MG63 (cell line): ENCODE measurements at places on chromosomes 5 and 9.

- no peak for DNase-seq
These were observed 24.2 kb upstream of the ZNF618 start for GRCh38 chr9:113851873-113852272.

DNA sequence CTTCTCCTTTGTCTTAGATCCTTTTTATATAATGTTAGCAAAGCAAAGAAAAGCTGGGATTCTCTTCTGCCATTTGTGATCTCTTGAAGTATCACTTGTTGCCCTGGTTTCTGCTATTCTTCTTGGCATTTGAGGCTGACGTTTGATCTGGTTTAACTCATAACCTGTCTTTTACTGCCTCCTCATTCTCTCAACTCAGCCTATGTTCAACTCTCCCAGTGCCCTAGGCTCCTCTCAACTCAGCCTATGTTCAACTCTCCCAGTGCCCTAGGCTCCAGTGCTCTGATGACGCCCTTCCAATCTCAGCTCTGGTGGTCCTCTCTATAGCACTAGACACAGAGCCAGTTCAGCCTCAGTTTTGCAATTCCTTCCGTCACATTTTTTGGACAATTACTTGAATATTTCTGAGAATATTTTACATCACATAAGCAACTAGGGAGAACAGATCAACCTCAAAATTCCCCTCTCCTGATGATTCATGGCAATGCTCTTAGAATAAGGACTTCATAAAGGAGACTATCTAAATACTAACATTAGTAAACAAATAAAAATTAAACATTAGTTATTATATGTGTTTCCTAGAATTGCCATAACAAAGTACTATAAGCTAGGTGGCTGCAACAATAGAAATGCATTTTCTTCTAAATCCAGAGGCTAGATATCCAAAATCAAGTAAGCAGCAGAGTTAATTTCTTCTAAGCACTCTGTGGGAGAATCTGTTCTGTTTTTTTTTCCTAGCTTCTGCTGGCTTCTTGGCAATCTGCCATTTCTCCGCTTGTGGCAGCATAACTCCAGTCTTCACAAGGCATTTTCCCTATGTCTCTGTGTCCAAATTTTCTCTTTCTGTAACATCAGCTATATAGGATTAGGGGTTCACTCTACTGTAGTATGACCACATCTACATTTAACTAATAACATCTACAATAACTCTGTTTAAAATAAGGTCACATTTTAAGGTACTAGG is 662.1 kb upstream of the FTMT start:
- no peak for DNase-seq

- peak; percentile 49 for DNase-seq
These were observed 190.6 kb downstream of the MAT2B start for GRCh38 chr5:163695830-163696578.

DNA sequence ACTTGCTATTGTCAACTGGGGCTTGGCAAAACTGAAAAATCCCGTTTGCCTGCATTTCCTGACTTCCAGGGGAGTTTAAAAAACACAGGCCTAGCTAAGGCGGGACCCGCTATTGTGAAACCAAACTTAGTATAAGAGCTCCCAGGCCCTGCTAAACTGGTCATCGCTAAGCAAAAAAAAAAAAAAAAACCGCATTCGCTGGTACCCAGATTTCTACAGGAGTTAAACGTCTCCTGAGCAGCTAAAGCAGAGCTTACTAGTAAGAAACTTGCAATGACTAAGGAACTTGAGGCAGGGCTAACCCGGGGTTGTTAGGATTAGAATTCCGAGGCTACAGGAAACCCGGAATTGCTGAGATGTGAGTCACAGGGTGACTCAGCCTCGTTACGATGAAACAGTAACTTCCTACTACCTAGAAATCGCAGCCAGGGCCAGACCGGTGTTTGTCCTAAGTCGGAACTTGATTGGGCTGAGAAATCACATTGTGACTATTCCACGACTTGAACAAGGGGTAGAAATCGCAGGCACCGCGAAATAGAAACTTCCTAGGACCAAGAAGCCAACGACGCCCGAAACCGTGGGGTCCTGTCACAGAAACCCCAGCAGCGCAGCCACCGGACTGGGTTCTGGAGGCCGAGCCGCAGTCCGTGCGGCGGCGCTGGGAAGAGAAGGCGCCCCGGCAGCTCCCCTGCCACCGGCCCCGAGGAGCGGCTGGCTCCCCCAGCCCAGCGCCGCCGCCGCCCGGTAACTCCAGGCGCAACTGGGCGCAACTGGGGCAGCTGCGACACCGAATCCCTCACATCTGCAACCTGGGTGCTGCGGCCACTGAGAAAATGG is 89.4 kb downstream of the ANXA2R start:
- peak; percentile 94 for DNase-seq

GRCh38 chr5:176675676-176676360 is 28.5 kb downstream of the TSPAN17 start:
- DNase-seq = peak; percentile 53

- DNase-seq = no peak
These were observed 6.9 kb upstream of the PDCL start for GRCh38 chr9:122835313-122835731.

DNA sequence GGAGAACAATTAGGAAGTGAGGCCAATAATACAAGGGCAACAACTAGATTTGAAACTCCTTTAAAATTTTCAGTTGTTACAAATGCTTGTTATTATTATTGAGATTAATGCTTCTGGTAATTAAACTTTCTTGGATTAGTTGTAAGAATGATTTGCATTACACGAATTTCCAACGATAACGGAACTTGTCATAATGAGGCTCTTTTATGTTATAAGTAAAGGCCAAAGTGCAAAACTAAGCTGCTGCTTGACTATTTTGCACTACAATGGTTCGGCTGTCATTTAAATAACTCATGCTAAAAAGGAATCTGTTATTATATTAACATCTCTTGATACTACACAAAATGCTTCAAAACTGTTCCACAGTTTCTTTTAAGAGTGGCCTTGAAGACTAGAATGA is 1007.1 kb downstream of the PTPRD start:
- no peak for DNase-seq
